ENCODE measurements at places on chromosomes 7 and 10.

- no peak overlapping the region for H3K4me3 ChIP-seq
- no peaks in the 10 kb centered on the region for H3K36me3 ChIP-seq
These were observed 39.7 kb upstream of the SAMD8 start for GRCh38 chr10:75071756-75072155.

- H3K27me3 ChIP-seq: no peaks in the 10 kb centered on the region
- no peaks in the 10 kb centered on the region for H3K36me3 ChIP-seq
- no peaks in the 10 kb centered on the region for H3K4me1 ChIP-seq
- DNase-seq: no peak
- H3K4me3 ChIP-seq: no peak overlapping the region
These were observed 90.6 kb downstream of the CACNB2 start for GRCh38 chr10:18230794-18231193.

DNA sequence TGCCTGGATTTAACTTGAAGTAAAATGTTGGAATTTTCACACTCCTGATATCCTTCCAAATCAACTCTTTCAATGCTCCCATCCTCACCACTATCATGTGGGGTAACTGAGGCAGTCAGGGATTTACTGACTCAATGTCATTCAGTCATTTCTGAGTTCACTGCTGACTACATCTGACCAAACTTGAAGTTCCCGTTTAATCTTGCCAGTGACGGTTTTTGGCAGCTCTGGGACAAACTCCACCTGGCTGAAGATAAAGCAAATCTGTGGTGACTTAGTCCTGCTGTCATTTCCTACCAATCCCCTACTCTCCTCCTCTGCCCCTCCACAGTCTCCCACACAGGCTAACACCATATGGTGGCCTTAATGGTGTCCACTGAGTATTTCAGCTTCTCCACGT is 22.7 kb upstream of the ACSM6 start:
- no peaks in the 10 kb centered on the region for H3K4me1 ChIP-seq
- no peaks in the 10 kb centered on the region for H3K36me3 ChIP-seq
- H3K4me3 ChIP-seq: no peak overlapping the region
- H3K27ac ChIP-seq: no peak overlapping the region

DNA sequence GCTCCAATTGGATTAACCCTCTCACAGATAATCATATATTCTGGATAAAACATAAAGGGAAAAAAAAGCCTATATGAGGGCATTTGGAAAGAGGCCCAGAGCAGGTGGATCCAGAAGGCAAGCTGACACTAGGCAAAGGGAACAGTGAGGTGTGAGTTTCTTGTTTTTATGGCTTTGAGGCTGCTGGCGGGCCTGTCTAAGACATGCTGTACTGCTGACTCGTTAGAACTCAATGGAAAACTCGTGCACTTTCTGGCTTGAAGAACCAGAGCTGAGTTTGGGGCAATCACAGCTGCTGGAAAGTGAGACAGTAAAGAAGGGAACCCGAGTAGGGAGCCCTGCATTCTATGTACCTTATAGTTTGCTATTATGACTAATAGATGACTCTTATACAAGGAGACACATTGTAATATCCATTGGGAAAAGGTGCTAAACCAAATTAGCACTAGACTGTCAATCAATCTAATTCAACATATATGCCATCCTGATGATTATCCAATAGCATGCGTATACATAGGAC is 637.1 kb downstream of the GATA3 start:
- no peak overlapping the region for H3K4me3 ChIP-seq
- H3K36me3 ChIP-seq: no peaks in the 10 kb centered on the region
- H3K27me3 ChIP-seq: no peaks in the 10 kb centered on the region
- no peak overlapping the region for H3K27ac ChIP-seq

GRCh38 chr10:44017483-44018145 is 367.3 kb downstream of the CXCL12 start:
- no peak overlapping the region for H3K4me3 ChIP-seq
- DNase-seq: no peak
- H3K27ac ChIP-seq: no peak overlapping the region

- no peak overlapping the region for H3K27ac ChIP-seq
- H3K27me3 ChIP-seq: peaks cover 4% of the 10 kb centered on the region
- H3K4me3 ChIP-seq: no peak overlapping the region
- no peak for DNase-seq
- no peaks in the 10 kb centered on the region for H3K36me3 ChIP-seq
These were observed 106.1 kb upstream of the SP8 start for GRCh38 chr7:20892776-20893175.

All from activated naive CD8-positive, alpha-beta T cell treated with anti-CD3 and anti-CD28 coated beads for 36 hours (primary cell).